ENCODE measurements at places on chromosomes 12 and 14.

DNA sequence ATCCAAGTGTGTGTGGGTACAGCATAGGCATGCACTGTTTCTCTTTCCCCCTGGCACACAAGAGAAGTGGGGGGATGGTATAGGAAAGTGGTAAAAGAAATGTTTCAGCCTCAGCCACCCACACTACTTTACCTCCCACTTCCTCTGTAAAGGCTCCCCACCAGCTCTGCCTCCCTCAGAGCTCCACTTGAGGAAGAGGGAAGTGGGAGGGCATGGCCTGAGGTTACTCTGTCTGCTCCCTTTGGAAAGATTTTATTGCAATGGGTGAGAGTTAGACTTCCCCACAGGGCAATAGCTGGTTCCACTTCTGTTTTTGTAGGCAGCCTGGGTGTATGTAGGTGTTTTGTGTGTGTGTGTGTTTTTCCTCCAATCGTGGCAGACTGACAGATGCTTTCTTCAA, 145.3 kb downstream of the SSPN start:
- peaks cover 10% of the 10 kb centered on the region for H3K36me3 ChIP-seq
- no peak for DNase-seq
- no peaks in the 10 kb centered on the region for H3K27me3 ChIP-seq
- H3K4me3 ChIP-seq = no peak overlapping the region
- H3K27ac ChIP-seq = peak overlapping the region; percentile 25
- H3K4me1 ChIP-seq = peaks cover 17% of the 10 kb centered on the region

DNA sequence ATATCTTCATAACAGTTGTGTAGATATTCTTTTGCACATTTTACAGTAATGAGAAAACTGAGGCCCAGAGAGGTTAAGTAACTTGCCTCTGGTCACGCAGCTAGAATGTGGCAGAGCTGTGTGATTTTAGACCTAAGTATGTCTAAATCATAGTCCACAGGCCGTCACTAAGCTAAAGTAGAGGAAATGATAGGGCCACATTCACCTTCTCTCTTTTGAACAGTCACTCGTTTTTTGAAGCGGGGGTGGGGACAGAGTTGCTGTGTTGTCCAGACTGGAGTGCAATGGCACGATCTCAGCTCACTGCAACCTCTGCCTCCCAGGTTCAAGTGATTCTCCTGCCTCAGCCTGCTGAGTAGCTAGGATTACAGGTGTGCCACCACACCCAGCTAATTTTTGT, 68.5 kb downstream of the RASSF3 start:
- peaks cover 84% of the 10 kb centered on the region for H3K4me1 ChIP-seq
- H3K27me3 ChIP-seq = no peaks in the 10 kb centered on the region
- peaks cover 14% of the 10 kb centered on the region for H3K36me3 ChIP-seq

DNA sequence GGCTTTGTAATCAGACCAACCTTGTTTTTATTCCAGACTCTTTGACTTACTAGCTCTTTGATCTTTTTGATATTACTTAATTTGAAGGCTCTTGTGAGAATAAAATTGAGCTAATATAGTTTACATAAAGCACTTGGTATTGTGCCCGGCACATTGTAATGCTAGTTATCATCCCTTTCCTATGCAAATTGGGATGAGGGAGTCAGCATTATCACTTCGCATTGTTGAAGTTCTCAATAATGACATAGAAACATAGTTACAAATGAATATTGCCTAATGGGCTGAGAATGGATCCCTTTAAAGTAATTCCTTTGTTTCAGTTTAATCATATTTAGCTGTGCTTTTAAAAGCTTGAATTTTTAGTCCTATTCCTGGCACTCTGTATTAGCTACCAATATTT, 36.6 kb downstream of the SUPT16H start:
- no peak overlapping the region for H3K4me3 ChIP-seq
- peaks cover 3% of the 10 kb centered on the region for H3K27me3 ChIP-seq
- H3K36me3 ChIP-seq = peaks cover 16% of the 10 kb centered on the region
- H3K27ac ChIP-seq = no peak overlapping the region
- H3K4me1 ChIP-seq = peaks cover 10% of the 10 kb centered on the region
- DNase-seq = no peak

- H3K4me1 ChIP-seq = peaks cover 31% of the 10 kb centered on the region
- H3K27me3 ChIP-seq = no peaks in the 10 kb centered on the region
- H3K36me3 ChIP-seq = peaks cover 41% of the 10 kb centered on the region
- H3K27ac ChIP-seq = peak overlapping the region; percentile 2
- DNase-seq = no peak
Measured at GRCh38 chr14:102200690-102201352, 61.1 kb downstream of the WDR20 start.

DNA sequence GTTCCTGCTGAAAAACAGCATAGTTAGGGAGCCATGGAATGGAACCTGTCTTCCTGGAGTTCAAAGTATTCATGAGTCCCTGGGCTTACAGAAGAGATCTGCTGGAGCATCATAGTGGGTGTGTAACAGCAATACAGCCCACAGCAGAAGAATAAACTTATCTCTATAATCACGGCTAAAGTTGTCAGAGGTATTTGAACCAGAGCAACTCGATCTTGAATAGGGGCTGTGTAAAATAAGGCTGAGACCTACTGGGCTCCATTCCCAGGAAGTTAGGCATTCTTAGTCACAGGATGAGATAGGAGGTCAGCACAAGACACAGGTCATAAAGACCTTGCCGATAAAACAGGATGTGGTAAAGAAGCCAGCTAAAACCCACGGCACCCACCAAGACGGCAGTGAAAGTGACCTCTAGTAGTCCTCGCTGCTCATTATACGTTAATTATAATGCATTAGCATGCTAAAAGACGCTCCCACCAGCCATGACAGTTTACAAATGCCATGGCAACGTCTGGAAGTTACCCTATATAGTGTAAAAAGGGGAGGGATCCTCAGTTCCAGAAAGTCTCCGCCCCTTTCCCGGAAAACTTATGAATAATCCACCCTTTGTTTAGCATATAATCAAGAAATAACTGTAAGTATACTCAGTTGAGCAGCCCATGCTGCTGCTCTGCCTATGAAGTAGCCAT, 223.4 kb downstream of the PCNX1 start:
- no peak overlapping the region for H3K4me3 ChIP-seq
- H3K36me3 ChIP-seq = no peaks in the 10 kb centered on the region
- no peak overlapping the region for H3K27ac ChIP-seq
- peaks cover 12% of the 10 kb centered on the region for H3K4me1 ChIP-seq

DNA sequence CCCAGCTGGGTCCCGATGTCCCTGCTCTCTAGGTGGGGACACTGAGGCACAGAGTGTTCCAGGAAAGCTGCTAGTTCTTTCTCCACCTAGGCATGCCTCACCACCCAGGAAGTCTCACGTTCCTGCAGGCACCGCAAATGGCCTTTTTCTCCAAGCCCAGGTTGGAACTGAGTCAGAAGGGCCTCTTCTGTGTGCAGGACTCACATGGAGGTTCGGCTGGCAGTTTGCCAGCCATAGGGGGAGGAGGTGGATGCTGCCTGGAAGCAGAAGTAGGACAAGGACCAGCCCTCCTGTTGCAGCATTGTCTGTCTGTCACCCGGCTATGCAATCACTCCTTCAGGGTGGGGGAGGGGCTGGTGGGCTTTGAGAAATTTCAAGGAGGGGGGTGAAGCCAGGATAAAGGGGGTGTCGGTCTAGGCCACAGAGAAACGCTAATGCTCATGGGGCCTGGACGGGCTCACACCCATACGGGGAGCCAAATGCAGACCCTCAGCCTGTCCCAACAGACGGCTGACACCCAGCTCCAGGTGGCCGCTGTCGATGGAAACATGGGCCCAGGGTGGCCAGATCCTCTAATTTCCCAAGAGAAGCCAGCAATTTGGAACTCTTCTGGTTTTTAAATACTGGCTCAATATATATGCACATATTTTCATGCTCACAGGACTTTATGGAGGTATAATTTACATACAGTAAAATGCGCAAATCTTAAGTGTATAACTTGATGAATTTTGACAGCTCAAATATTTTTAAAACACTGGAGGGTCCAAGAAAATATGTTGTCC, 120.5 kb downstream of the PHETA1 start:
- H3K4me3 ChIP-seq = no peak overlapping the region
- no peak for DNase-seq
- no peaks in the 10 kb centered on the region for H3K4me1 ChIP-seq
- no peaks in the 10 kb centered on the region for H3K36me3 ChIP-seq
- H3K27me3 ChIP-seq = no peaks in the 10 kb centered on the region

GRCh38 chr14:94940263-94940993, 170.5 kb upstream of the GSC start:
- no peaks in the 10 kb centered on the region for H3K36me3 ChIP-seq
- H3K27ac ChIP-seq = no peak overlapping the region
- no peaks in the 10 kb centered on the region for H3K4me1 ChIP-seq
- no peak for DNase-seq

DNA sequence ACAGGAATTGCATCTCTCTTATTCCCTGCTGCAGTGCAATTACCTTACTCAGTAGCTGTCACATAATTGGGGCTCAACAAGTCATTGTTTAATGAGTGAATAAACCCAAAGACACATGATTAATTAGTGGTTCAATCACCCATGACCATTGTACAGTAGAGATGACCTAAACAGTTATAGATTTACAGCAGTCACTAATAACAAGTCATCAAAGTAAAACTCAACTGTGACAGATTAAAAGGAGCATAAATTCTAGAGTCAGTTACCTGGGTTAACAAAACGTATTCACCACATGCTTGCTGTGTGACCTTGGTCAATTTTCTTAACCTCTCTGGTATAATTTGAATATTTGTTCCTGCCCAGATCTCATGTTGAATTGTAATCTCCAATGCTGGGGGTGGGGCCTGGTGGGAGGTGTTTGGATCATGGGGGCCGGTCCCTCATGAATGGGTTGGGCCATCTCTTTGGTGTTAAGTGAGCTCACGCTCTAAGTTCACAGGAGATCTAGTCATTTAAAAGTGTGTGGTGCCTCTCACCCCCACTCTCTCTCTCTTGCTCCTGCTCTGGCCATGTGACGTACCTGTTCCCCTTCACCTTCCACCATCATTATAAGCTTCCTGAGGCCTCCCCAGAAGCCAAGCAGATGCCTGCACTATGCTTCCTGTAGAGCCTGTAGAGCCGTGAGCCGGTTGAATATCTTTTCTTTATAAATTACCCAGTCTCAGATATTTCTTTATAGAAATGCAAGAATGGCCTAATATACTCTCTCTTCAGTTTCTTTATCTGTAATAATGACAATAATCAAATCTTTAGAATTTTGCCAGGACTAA, 141.9 kb upstream of the PLEKHG7 start:
- H3K4me3 ChIP-seq = no peak overlapping the region
- H3K27ac ChIP-seq = no peak overlapping the region
- peaks cover 31% of the 10 kb centered on the region for H3K36me3 ChIP-seq
- H3K4me1 ChIP-seq = peaks cover 66% of the 10 kb centered on the region
- no peak for DNase-seq

GRCh38 chr12:120847814-120848213, 56.3 kb downstream of the SPPL3 start:
- no peaks in the 10 kb centered on the region for H3K36me3 ChIP-seq
- H3K4me1 ChIP-seq = peaks cover 43% of the 10 kb centered on the region
- H3K27me3 ChIP-seq = no peaks in the 10 kb centered on the region
- H3K4me3 ChIP-seq = no peak overlapping the region
- no peak overlapping the region for H3K27ac ChIP-seq
- no peak for DNase-seq

DNA sequence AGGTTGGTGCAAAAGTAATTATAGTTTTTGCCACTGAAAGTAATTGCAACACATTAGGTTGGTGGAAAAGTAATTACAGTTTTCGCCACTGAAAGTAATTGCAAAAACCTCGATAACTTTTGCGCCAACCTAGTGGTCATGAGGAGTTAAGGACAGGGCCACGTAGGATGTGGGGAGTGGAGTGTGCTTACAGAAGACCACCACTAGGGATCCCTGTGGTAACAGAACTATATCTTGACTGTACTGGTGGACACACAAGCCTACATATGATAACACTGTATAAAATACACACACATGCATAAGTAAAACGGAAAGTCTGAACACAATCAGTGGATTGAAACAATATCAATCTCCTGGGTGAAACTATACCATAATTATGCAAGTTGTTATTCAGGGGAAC, 187.4 kb upstream of the ABCD2 start:
- no peaks in the 10 kb centered on the region for H3K4me1 ChIP-seq
- H3K36me3 ChIP-seq = no peaks in the 10 kb centered on the region
- no peak overlapping the region for H3K4me3 ChIP-seq
- no peak overlapping the region for H3K27ac ChIP-seq

DNA sequence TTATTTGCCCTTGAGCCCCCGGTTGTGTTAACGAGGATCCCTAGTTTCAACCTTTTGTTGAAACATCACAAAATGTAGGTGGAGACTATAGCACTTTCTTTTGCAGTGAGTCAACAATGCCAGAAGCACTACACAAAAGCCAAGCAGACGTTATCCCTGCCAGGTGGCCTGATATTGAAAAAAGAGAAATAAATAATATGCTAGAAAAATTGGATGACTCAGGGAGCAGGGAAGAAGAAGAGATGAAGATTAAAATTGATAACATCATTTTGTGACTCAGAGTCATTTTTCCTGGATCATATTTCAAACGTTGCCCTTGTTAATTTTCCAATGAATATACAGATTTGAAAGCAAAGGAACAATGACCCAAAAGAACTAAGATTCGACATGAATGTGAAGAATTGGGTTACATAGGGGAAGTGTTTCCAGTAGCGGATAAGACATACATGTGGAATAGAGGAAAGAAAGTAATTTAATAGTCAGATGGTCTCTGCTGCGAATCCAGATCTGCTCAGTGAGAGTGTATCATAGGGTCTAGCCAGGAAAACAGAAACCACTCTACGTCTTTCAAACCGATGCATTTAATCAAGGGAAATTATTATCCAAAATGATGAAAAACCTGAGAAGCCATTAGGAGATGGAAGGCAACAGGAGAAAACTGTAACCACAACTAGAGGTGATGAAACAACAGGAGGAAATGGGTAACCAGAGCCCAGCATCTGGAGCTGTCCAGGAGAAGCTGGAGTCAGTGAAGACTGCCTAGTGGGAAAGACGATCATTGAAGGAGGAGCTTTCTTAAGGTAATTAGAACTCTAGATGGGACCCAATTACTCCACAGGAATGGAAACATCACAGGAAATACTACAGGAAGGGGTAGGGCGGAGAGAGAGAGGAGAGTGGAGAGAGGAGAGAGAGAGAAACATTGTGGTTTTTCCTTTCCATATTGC, 57.9 kb downstream of the RERG start:
- H3K27ac ChIP-seq = no peak overlapping the region
- no peaks in the 10 kb centered on the region for H3K27me3 ChIP-seq
- DNase-seq = no peak
- H3K4me1 ChIP-seq = no peaks in the 10 kb centered on the region
- no peak overlapping the region for H3K4me3 ChIP-seq

GRCh38 chr14:38971258-38971921, 131.6 kb downstream of the SEC23A start:
- no peaks in the 10 kb centered on the region for H3K36me3 ChIP-seq
- no peak overlapping the region for H3K4me3 ChIP-seq
- no peaks in the 10 kb centered on the region for H3K4me1 ChIP-seq
- no peak for DNase-seq

DNA sequence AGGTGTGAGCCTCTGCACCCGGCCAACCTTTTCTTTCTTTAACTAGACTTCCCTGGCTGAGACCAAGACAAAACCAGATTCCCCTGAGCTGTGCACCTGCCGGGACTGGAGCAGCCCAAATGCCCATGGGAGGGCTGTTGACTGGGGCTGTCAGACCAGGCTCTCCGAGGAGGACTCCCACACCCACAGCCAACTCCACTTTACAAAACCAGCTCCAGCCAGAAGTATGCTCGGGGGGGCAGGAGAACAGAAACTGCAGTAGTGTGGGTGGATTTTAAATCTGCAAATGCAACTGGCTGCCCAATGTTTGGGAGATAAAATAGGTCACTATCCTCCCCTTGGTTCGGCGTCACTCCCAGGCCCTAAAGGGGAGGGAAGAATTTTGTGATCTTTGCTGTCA, 78.5 kb downstream of the VCPKMT start:
- peak overlapping the region; percentile 12 for H3K4me3 ChIP-seq
- peaks cover 83% of the 10 kb centered on the region for H3K4me1 ChIP-seq
- no peak for DNase-seq
